Non-pigmented ciliary epithelial cell (primary cell): ENCODE measurements at places on chromosomes 6 and 20.

- DNase-seq, result no peak
Measured at GRCh38 chr6:117530467-117531242, 48.2 kb downstream of the DCBLD1 start.

- no peak for DNase-seq
Measured at GRCh38 chr20:58696411-58696961, 3.9 kb downstream of the NPEPL1 start.

- no peak for DNase-seq
Measured at GRCh38 chr20:32544260-32544722, 40.8 kb downstream of the NOL4L start.

GRCh38 chr6:69632932-69633331 lies 163.9 kb downstream of the LMBRD1 start:
- no peak for DNase-seq

- DNase-seq, result no peak
Measured at GRCh38 chr6:144341831-144342527, 56.8 kb downstream of the UTRN start.
